ENCODE measurements at places on chromosomes 11 and 22.

- DNase-seq: no peak
These were observed 564.7 kb downstream of the KCNA4 start for GRCh38 chr11:29452146-29452545.

GRCh38 chr11:115060840-115061239 lies 382.5 kb downstream of the NXPE2 start:
- no peak for DNase-seq

GRCh38 chr22:46517255-46517761 lies 20.1 kb downstream of the CELSR1 start:
- DNase-seq: no peak

DNA sequence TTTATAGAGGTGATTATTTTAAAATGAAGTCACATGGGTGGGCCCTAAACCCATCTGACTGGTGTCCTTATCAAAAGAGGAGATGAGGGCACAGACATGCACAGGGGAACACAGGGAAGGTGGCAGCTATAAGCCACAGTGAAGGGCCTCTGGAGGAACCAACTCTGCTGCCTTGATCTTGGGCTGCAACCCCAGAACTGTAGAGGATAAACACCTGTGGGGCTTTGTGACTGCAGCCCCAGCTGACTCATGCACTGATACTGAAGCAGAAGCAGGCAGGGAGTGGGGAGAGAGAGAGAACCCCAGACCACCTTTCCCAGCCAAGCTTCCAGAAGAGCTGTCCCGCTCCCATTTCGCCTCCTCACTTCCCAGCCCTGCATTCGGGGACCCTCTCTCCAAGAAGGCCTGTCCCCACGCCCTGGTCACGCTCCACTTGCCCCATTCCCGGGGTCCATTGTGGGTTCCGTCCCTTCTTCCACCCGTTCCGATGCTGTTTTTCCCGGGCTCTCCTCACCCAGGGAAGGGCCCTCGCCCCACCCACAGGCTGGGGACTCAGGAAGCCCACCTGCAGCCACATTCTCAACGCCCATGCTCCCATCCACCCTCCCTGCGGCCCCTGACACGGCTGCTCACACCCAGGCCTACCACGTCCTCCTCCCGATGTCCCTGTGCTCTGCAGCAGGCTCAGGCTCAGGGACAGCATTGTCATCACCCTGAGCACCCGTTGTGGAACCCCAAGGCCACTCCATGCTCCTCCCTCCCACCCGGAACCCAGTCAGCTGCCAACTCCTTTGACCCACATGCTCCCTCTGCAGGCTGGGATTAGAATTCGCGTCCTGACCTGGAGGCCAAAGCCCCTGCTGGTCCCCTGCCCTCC lies 90.8 kb upstream of the SHANK2 start:
- no peak for DNase-seq

Measured in CD4-positive, alpha-beta T cell treated with Interleukin-15 for 4 hours (primary cell).